Activated CD4-positive, alpha-beta memory T cell treated with anti-CD3 and anti-CD28 coated beads, Interleukin-2, amount 10 ng/mL, durations not matched to agents 7 days and 5 days (primary cell): ENCODE measurements at places on chromosomes 1 and 21.
A peak's percentile ranks its signal among the peaks of the same experiment; 100 is the strongest.

- no peak for DNase-seq
Observed at GRCh38 chr1:241849345-241849695, 1.3 kb downstream of the EXO1 start.

DNA sequence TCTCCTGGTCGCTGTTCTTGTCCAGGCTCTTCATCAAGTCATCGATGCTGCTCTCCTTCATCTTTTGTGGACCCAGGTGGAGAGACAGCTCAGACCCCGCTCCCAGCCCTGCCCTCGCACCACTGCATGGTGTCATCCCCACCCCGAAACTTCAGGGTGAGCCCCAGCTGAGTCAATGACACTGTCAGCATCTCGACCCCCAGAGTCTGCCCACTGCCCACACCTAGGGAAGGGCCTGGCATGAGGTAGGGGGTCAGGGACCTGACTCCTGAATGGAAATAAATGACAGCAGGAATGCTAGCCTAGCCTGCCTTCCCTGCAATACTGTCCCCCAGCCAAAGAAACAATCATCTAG is 1.6 kb upstream of the S100A6 start:
- no peak for DNase-seq

DNA sequence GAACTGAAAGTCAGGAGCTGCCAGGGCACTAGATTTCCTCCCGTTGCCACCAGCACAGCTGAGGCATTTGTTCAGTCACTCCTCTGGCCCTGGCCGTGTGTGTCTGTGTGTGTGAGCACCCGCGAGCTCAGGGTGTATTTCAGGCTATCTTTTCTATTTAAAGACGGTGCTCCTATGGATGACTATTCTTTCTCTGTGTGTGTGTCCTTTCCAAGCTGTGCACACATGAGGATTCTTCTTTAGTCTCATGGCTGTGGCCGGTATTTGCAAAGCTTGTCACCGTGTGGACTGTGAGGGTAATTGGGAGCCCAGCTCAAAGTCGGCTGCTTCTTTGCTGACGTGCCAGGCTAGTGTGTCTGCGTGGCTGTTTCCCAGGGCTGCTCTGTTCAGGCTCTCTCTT is 3.0 kb upstream of the KCND3 start:
- DNase-seq = no peak

- no peak for DNase-seq
Observed at GRCh38 chr1:109881906-109882287, 28.8 kb upstream of the CSF1 start.

DNA sequence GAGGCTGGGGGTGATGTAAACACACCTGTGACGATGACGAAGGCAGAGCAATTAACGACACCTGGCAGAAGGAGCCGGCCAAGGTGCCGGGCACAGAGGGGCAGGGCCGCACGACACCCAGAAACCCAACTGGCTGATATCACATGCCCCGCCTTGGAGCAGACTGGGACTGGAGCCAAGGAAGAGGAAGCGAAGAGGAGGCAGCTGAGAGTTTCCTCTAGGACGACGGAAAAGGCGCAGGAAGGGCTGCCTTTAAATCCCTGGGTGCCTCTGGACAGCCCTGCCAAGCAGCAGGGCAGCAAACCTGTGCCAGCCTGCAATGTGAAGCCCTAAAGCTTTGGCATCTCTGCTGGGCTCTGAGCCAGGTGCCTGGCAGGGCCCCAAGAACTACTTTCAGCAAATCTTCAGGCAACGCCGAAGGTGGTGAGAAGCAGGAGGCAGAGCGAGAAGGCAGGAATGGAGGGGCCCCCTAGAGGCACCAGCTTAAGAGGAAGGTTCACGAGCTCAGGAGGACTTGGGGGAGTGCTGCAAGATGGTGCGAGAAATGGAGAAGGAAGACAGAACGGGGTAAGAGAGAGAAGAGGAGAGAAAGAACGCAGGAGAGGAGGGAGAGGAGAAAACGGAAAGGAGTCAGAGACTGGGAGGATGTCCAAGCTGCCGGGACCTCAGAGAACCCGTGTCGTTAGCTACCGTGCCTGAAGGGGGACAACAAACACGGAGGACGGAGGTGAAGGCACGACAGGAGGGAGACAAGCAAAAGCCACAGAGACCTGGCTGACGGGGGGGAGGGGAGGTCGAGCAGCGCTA is 25.3 kb upstream of the PEF1 start:
- DNase-seq = no peak

GRCh38 chr1:67211589-67212563 is 45.6 kb downstream of the IL23R start:
- peak; percentile 57 for DNase-seq

GRCh38 chr1:167456926-167457325 is 61.4 kb downstream of the CD247 start:
- DNase-seq = no peak

- peak; percentile 77 for DNase-seq
Observed at GRCh38 chr21:33543505-33544129, 779 bp downstream of the SON start.

DNA sequence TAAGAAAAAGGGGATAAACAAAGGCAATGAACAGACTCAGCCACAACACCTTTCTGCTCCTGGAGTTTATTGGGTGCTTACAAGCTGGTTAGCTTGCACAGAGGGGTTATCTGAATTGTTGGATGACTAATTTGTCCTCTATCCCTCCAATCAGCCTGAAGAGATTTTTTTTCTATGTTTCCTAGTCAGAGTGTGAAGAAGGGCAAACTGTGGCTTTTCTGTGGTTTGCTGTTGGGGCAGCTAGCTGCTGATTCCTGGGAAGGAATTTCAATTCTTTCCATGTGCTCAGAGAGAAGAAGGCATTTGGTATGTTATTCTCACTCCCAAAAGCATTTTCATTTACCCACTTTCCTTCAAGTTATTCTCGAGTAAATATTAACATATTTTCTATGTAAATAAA is 48.6 kb downstream of the PCP4 start:
- DNase-seq = no peak

DNA sequence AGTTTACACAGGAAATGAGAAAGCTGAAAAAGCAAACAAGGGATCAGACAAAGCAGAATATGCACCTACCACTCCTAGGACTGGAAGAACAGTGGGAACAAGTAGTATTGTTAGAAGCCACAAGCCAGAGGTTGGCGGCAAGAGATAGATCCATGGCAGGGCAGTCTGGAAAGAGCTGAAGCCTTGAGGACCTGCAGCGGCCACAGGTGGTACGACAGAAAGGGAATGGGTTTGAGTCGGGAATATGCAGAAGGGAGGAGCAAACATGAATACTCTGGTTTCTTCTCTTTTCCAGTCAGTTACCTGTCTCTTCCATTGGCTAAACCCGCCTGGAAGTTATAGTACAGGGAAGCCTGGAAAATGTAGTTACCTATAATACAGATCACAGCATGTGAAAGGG is 3.9 kb upstream of the PCNX2 start:
- DNase-seq = no peak

DNA sequence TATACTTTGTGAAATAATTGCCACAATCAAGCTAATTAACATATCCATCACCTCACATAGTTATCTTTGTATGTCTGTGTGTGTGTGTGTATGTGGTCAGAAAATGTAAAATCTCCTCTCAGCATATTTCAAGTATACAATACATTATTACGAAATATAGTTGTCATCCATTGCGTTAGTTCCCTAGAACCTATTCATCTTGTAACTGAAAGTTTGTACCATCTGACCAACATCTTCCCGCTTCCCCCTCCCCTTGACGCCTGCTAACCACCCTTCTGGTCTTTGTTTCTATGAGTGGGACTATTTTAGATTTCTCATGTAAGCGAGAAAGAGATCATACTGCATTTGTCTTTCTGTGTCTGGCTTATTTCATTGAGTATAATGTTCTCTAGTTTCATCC is 455.3 kb downstream of the KCNT2 start:
- no peak for DNase-seq

DNA sequence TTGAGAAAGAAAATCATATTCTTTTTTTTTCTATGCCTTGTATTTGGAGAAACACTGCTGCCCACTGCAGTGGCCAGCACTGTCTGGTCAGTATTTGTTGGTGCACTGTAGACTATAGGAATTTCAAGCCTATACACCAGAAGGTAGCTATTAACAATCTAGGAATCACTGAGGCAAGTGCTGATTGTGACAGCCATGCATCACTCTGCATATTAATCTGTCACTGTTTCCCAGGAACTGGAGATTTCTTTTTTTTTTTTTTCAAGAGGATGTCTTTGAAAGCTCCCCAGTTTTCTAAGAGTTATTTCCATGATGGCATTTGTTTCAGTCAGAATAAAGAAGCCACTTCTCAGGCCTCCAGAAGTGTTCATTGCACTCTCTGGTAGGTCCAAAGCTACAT is 737.8 kb upstream of the PTBP2 start:
- DNase-seq = no peak

DNA sequence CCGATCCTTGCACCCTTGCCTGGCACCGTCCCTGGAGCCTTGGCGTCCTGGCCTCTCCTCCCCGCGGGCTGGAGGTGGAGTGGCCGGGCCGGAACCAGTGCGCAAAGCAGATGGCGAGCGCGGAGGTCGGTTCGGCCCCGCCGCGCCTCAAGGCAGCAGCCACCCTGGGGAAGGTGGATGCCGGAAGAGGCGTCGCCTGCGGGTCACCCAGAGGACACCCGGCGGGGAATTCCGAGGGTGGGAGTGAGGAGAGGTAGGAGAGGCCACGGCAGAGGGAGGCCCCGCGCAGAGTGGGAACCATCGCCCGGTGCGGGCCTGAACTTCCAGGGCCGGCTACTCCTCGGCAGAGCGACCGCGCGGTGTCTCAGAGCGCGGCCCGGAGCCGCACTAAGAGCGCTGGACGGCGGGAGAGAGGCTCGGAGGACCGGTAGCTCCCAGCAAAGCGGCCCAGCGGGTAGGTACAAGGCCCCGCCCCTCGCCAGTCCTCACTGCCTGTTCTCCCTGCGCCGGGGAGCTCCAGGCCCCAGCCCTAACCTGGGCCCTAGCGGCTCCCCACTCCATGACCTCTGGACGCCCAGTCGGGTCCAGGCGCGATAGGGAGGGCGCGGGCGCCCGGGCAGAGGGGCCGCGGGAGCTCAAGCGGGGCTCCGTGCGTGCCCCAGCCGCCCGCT is at the start of gene RNF207:
Gene RNF207, plus strand, starts transcription at position 271 of the 671 bp plus-strand sequence. CDS start 417 bp downstream, outside the sequence.
- DNase-seq = peak; percentile 56

GRCh38 chr1:118877668-118878396 is 110.3 kb downstream of the TBX15 start:
- DNase-seq = no peak

- DNase-seq = no peak
Observed at GRCh38 chr21:31917108-31917507, 44.3 kb downstream of the HUNK start.

DNA sequence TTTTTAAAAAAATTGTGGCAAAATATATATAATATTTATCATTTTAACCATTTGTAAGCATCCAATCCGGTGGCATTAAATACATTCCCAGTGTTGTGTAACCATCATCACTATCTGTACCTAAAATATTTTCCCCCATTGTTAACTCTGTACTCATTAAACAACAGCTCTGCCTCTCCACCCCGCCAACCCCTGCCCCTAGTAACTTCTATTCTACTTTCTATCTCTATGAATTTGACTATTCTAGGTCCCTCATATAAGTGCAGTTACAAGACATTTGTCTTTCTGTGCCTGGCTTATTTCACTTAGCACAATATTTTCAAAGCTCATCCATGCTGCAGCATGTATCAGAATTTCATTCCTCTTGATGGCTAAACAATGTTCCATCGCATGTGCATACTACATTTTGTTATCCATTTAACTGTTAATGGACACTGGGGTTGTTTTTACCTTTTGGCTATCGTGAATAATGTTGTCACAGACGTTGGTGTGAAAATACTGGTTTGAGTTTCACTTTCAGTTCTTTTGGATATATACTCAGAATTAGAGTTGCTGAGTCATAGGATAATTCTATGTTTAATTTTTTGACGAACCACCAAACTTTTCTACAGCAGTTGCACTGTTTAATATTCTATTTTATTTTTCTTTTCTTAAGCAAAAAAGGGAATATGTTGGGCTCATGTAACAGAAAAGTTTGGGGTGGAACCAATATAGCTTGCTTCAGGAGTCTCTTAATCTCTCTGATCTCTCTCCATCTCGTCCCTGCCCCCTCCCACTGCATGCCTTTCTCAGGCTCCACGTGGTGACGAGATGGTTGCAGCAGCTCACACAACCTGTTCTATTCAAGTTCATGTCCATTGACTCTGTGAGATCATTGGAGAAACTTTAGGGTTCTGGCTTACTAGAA is 25.2 kb upstream of the RCAN1 start:
- peak; percentile 51 for DNase-seq

DNA sequence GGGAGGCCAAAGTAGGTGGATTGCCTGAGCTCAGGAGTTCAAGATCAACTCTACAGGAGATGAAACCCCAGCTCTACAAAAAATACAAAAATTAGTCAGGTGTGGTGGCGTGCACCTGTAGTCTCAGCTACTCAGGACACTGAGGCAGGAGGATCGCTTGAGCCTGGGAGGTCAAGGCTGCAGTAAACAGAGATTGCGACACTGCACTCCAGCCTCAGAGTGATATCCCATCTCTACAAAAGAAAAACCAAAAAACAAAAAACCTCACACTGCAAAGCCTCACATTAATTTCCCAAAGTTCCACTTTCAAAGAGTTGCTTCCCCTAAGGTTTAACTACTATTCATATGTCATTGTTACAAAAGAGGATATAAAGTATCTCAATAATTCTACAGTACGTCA is 29.0 kb upstream of the FBXO28 start:
- DNase-seq = no peak

- peak; percentile 40 for DNase-seq
Observed at GRCh38 chr1:100354971-100355394, 2.7 kb downstream of the CDC14A start.

GRCh38 chr1:189212606-189213005 is 1265.1 kb downstream of the BRINP3 start:
- no peak for DNase-seq

DNA sequence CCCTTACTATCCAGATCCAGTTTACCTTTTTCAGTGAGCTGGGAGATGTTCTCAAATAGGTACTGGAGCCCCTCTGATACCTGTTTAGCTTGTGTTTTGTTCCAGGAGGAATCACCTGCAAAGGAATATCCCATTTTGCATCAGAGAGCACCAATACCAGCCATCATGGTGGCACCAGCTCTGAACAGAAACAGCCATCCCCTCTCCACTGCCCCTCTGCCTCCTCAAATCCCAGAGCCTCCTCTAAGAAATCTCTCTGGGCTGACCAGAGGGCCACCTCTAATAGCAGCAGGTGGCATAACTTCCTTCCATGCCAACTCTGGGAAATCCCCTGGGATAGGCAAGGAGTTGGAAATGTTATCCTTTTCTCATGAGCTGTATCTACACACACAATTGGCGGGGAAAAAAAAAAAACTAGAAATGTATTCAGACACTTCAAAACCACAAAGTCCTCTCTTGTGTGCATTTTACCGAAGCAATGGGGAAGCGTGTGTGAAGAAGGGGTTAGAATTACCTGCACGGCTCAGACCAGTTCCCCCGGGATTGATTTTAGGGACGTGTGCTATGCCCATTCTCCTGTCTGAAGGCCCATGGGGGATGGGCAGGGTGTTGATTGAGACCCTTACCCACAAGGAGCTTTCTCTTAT is 2.4 kb downstream of the PGLYRP4 start:
- DNase-seq = no peak

GRCh38 chr1:10288029-10288615 is 77.8 kb downstream of the KIF1B start:
- no peak for DNase-seq

GRCh38 chr1:198165927-198166647 is 9.3 kb downstream of the NEK7 start:
- no peak for DNase-seq
